ENCODE measurements at places on chromosomes 12 and 14.

DNA sequence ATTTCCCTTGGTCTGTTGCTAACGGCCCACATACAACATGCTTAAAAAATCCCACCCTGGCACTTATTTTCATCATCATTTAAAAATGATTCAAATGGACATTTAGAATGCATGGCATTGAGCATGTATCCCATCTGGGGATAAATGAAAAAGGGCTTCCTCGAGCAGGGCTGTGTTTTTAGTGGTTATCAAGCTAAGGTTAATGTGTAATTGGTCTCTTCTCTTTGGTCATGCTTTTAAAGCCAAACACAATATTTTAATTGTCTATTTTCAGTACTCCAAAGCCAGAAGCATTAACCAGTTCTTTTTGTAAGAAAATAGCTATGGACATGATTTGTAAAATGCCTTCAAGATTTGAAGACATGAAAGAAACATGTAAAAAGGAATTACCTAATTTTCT lies 1.9 kb upstream of the TRHDE start:
- no peak for DNase-seq

GRCh38 chr12:6323340-6323994 lies 13.0 kb downstream of the PLEKHG6 start:
- peak; percentile 72 for DNase-seq

DNA sequence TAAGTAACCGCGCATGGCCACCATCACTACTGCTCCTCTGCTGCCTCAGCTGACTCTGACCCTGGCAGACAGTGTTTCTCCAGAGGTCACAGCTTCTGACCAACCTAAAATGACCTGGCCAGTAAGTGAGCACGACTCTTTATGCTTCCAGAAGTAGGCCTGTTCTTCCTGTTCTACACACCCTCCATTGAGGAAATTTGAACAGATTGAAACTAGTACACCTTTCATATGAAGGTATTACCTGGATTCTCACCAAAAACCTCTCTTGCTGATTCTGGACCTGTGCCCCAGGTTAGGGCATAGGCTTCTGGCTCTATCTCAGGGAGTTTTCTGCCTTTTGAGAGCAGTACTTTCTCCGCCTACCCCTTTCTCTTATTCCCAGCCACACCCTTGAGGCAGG lies 178.4 kb upstream of the FRMD6 start:
- DNase-seq, result no peak

- DNase-seq, result no peak
Observed at GRCh38 chr12:93805736-93806141, 128.6 kb downstream of the CRADD start.

- no peak for DNase-seq
Observed at GRCh38 chr12:77878901-77879300, 48.2 kb downstream of the NAV3 start.

DNA sequence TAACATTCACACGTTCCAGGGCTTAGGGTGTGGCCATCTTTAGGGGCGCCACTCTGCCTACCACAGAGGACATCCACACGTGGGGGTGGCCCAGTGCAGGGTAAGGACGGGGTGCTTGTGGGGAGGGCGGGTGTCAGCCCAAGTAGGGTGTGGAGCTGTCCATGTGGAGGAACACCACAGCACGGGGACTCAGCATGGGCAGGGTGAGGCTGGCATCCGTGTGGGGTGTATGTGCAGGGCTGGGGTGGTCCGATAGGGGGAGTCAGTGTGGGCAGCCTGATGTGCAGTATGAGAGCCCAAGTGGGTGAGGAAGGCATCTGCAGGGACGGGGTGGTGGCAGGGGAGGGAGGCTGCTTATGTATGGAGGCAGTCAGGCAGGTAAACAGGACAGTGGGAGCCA lies 17.7 kb downstream of the PSMC1 start:
- DNase-seq, result no peak

DNA sequence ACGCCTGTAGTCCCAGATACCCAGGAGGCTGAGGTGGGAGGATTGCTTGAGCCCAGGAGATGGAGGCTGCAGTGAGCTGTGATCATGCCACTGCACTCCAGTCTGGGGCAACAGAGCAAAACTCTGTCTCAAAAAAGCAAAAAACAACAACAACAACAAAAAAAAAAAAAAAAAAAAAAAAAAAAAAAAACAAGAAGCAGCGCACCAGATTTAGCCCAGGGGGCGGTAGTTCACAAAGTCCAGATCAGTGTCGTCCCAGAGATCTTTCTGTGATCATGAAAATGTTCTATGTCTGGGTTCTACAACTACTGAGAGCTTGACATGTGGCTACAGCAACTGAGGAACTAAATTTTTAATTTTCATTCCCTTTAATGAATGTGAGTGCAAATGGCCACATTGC lies 27.4 kb downstream of the OAS2 start:
- no peak for DNase-seq

DNA sequence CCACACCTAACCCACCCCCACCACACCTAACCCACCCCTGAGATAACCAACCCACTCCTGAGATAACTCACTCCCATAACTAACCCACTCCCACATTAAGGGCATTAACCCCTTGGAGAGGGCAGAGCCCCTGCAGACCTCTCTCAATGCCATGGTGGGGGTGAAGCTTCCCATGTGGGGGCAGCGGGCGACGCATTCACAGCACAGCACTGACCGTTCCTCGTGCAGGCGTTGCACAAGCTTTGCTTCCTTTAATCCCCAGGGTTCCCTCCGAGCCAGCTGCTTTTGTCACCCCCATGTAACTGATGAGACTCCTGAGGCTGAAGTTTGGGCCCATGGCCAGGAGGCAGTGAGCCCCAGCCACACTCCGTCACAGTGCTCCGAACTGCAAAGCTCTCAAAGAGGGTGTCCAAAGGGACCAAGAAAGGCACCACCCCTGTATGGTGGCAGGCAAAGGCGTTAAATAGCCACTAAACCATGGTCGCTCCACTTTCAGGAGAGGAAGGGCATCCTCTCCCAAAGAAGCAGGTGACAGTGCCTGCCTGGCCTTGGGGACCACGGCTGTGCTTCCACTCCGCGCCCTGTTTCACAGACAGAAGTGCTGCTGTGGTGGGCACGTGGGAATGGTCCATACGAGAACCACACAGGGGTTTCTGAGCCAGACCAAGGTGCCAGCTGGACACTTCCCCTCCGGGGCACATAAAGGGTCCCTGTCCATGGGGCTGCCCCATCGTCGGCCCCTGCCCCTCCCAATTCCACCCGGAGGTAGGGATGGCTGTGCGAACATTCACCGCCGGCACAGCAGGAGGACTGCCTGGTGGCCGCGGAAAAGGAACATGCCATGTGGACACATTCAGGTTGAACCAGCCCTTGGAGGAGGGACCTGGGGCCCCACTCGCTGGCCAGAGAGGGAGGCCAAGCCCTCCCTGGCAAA lies 28.3 kb downstream of the GALNT9 start:
- no peak for DNase-seq

GRCh38 chr12:47378222-47378582 lies 298.4 kb upstream of the AMIGO2 start:
- no peak for DNase-seq

- no peak for DNase-seq
Observed at GRCh38 chr14:102733326-102733725, 43.9 kb upstream of the TRAF3 start.

DNA sequence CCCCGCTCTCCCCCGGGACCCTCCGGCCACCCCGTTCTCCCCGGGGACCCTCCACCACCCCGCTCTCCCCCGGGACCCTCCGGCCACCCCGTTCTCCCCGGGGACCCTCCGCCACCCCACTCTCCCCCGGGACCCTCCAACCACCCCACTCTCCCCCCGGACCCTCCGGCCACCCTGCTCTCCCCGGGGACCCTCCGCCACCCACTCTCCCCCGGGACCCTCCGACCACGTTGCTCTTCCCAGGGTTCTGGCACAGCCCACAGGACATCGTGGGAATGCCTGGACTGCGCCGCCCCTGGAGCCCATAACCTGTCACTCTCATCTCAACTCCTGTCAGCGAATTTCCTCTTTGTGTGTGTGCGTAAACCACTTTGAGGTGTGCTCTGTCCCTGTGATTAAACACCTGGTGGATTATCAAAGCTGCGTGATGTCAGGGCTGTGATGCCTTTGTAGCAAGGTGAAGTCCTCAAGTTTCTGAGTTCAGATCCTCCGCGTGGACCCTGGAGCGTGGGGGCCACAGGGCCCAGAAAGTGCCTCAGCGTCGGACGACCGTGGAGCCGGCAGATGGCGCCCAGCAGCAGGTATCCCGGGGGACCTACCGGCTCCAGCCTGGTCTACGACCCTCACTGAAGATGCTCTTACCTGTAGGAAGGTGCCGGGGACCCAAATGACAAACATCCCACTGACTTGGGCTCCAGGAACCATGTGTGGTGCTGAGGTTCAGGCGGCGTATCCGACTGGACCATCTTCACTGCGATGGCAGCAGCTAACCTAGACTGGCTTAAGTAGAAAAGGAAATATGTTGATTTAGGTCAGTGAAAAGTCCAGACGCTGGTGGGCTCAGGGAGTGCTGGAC lies 63.2 kb upstream of the GALNT9 start:
- no peak for DNase-seq

DNA sequence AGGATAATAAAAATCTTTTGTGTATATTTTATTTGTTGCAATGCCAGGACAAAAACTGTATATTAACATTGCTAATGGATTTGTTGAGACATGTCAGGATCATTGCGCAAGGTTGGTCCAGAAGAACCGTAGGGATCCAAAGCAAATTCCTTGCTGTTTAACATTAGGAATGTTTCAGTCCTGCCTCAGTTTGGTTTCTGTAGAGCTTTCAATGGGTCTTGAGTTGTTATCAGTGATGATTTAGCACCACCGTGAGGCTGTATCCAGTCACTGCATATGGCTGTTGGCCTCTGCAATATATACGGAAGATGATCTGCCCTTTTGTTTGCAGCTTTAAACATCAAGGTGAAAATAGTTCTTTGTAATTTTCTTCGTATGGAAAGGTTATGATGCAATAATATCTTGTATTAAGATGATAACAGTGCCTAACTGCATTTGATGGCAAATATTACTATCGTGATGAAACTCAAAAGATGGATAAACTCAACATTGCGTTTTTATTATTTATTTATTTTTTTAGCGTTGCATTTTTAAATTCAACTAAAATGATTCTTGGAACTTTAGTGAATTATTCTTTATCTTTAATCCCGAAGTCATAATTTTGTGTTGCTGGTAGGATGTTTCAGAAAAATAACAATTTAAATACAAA lies 231.2 kb downstream of the AKAP6 start:
- peak; percentile 50 for DNase-seq

- peak; percentile 63 for DNase-seq
Observed at GRCh38 chr12:89525824-89526770, at the start of gene POC1B. Gene POC1B (minus strand): TSS chr12:89526047. CDS start chr12:89525895, 152 bp downstream.

DNA sequence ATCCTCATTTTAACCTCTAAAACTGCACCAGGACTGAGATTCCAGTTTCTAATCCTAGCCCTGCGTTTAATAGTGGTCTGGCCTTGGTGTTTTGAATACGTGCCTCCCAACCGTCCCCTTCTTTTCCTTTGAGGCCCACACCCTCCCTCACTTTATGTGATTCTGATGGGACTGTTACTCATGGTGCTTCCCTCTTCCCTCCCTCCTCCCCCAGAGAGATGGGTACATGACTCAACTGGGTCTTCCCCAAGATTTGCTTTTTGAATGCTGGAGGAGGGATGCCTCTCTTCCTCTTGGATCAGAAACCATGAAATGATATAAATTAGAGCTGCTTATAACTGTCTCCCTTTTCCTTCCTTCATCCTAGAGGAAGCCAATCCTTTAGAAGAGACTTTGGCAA lies 8.2 kb upstream of the PPP2R5E start:
- no peak for DNase-seq

DNA sequence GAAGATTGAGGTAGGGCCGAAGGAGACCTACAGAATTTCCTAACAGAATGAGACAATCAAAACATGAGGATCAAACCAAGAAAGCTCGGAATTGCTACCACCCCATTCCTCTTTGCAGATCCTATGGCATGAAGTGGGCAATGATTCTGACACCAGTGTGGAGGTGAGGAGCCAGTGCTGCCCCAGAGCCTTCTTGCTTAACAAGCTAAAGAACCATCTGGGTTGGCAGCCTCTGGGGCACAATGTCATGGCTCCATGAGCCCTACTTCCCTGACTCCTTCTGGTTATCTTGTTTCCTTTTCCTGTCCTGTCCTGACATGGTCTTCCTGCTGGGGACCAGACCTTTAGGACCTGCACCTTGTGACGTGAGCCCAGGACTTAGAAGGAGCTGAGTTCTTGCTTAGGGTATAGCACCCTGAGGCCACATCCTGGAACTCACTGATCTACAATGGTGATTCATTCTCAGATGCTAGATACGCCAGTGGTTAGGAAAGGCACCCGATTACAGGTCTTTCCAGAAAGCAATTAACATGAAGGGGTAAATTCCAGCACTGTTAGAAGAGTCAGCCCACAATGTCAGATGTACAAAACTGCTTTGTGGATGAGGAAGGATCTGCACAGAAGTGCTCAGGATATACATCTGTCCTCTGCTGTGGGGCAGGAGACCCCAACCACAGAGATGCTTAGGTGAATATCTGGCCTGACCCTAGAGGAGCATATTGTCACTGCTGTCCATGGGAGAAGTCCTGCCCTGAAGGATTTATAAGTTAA lies 324.2 kb downstream of the ZFP36L1 start:
- peak; percentile 17 for DNase-seq

DNA sequence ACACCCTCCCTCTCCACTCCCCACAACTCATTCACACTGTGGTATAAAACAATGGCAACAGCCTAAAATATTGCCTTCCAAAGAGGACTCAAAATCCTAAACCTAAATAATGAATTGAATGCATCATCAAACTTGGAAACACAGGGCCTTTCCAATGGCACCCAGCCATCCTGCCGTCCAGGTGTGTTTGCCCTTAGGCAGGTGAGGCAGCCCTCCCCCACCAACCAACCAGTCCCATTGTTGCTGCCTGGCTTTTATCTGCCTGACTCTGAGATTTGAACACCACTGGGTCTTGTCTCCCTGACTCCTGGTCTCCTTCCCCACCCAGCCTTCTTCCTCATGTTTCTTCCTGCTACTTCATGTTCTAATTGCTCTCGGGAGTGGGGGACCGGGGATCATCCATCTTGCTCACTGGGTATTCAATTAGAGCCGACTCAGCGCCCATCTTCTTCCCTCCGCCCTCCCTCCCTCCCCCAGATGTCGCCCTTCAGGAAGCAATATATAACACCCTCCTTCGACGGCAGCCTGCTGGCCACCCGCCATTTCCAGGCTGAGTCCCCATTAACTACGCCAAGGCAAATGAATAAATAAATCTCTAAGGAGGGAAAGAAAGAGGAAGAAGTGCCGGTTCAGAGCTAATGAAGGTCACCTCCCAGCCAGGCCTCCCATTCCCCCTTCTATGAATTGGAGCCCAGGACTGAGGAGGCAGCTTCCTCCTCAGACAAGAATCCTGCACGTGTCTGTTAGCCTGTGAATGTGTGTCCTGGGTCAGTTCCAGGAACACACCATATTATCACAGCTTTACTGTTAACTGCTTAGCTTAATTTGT lies 36.3 kb upstream of the NTF3 start:
- no peak for DNase-seq

GRCh38 chr14:100246809-100247428 lies 8.0 kb downstream of the YY1 start:
- DNase-seq, result no peak

- DNase-seq, result no peak
Observed at GRCh38 chr12:122837306-122838265, 2.3 kb downstream of the HIP1R start.

- no peak for DNase-seq
Observed at GRCh38 chr14:70121521-70121920, 67.2 kb downstream of the SLC8A3 start.
